NCI-H2029 treated with DMSO at 0.1 percent for 48 hours (cell line): ENCODE measurements at places on chromosomes 3 and 15.
A peak's percentile ranks its signal among the peaks of the same experiment; 100 is the strongest.

DNA sequence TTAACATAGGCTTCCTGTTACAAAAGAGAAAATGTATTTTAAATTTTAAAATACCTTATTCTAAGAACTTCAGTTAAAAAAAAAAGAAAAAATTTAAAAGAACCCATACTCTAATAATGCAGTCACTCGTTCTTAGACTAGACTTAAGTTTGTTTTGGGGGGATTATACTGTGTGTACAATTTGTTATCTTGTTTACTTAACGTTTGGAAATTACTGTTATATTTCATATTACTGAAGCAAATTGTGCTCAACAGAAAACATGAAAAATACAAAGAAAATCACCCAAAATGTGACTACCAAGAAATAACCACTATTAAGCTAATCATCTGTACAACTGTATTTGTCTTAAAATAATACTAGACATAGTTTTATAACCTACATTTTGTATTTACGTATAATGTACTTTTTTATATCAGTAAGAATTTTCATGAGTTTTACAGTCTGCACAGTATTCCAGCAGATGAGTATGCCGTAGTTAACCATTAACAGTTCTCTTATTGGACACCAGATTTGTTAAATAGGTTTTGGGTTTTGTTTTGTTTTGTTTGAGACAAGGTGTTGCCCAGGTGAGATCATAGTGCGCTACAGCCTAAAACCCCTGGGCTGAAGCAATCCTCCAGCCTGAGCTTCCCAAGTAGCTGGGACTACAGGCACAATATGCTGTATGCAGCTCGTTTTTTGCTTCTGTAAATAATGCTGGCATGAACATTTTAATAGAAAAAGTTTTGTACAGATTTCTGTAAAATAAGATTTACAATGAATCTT lies 88.8 kb upstream of the CHD2 start:
- peak; percentile 57 for DNase-seq

GRCh38 chr3:61008998-61009380 lies 242.3 kb downstream of the FHIT start:
- DNase-seq, result no peak

- no peak for DNase-seq
Observed at GRCh38 chr3:187987924-187988323, 166.0 kb upstream of the LPP start.

GRCh38 chr3:107985496-107985895 lies 105.3 kb downstream of the CD47 start:
- no peak for DNase-seq

DNA sequence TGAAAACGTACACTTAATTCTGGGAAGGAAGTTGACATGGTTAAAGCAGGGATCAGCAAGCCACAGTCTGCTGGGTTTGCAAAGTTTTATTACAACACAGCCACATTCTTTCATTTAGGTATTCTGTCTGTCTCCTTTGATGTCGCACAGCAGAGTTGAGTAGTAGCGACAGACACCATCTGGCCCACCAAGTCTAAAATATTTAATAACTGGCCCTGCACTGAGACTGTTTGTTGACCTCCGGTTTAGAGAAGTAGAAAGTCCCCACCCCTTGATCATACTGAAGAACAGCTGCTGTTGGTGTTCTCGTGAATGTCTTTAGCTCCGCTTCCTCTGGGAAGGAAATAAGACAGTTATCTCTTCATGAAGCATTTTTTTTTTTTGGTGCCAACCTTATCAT lies 66.2 kb downstream of the MCTP2 start:
- DNase-seq, result no peak

DNA sequence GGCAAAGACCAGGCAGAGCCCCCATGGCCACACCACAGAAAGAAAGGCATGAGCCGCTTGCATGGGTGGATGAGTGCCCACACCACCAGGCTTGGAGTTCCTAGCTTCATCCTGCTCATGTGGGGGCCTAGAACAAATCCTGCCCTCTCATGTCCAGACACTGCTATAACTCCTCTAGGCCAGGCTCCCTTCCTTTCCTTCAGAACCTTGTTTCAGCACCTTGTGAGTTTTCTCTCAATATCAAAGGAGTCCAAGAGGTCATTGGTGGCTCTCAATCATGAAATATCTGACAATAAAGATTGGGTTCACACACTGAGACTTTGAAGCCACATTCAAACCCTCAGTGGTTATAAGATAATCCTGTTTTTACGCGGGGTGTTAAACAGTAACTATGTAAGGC lies 12.7 kb downstream of the SLC6A20 start:
- DNase-seq, result no peak

GRCh38 chr15:81523867-81524266 lies 149.9 kb upstream of the TMC3 start:
- no peak for DNase-seq

DNA sequence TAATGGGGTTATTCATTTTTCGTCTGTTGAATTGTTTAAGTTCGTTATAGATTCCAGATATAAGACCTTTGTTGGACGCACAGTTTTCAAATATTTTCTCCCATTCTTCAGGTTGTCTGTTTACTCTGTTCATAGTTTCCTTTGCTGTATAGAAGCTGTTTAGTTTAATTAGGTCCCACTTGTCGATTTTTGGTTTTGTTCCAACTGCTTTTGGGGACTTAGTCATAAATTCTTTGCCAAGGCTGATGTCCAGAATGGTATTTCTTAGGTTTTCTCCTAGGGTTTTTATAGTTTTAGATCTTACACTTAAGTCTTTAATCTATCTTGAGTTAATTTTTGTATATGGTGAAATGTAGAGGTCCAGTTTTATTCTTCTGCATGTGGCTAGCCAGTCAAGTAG lies 58.9 kb upstream of the ZNF280D start:
- DNase-seq, result no peak

- DNase-seq, result no peak
Observed at GRCh38 chr15:35723120-35723847, 177.3 kb upstream of the DPH6 start.

DNA sequence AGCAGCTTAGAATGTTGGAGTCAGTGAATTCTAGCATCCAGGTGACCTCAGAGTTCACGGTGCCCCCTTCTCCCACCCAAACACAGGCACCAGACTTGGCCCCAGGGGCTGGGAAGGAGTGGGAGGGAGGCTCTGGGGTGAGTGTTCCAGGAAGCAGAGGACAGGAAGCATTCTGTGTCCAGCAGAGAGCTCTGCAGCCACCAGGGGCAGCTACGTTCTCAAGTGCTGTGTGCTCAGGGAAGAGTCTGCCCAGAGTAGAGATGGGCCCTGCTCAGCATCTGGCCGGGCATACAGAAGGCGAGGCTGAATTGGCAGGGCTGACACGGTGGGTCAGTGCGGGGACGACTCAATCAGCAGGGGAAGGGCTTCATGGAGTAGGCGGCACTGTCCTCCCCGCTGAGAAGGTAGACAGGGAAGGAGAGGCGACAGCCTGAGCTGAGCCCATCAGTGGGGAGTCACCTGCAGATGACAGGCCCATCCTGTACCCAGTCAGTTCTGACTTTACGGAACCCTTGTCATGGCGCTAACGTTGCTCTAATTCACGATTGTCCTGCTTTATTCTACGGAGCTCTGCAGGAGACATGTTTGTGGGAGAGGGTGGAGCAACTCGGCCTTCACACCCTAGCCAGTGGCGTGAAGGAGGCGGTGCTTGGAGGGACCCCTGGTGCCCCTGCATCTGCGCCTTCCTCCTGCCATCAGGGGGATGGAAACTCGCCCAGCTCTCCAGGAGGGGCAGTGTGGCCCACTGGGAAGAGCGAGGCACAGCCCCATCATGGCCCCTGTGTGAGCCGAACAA lies 82.2 kb downstream of the C3orf70 start:
- DNase-seq, result no peak
